ENCODE measurements at places on chromosomes 11 and 22.

- no peak for DNase-seq
Measured at GRCh38 chr11:94557992-94558391, 9.2 kb upstream of the PIWIL4 start.

DNA sequence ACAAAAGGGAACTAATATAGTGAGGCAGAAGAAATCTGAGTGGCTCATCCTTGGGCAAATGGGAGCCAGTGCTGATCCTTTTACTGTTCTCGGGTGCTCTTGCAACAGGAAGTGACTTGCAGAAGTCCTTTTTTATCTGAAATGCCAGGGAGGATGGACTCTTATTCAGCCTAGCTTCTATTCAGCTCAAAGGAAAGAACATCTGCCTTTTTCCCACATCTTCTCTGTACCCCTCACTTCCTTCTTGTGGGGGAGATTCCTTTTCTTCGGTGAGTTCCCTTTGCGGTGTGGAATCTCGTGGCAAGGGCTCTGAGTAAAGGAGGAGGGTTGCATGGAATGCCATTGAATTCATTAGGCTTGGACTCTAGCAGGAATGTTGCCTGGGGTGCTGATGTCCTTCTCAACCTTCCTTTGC is 76.2 kb downstream of the ZBTB16 start:
- no peak for DNase-seq

DNA sequence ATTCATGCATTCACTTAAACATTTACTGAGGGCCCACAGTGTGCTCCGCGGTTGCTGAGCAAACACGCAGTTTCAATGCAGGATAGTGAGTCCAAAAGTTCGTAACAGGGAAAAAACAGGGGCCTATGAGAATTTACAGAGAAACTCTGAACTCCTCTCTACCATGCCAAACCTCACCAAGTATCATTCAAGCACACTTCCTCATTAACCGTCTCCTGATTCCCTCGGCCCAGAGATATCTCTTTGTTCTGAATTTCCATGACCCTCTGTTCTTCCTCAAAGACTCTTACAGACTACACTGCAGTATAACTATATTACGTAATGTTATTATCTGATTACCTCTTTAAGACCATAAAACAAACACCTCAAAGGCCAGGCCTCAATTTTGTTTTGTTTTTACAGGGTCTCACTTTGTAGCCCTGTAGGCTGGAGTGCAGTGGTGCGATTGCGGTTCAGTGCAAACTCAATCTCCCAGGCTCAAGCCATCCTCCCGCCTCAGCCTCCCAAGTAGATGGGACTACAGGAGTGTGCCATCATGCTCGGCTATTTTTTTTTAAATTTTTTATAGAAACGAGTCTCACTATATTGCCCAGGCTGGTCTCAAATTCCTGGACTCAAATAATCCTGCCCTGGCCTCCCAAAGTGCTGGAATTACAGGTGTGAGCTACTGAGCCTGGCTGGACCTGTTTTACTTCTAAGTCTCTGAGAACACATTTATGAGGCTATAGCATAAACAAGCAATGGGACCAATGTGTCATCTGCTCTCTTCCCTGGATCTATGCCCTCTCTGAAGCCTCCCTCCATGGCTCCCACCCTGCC is 3.6 kb downstream of the HPS4 start:
- peak; percentile 41 for DNase-seq

DNA sequence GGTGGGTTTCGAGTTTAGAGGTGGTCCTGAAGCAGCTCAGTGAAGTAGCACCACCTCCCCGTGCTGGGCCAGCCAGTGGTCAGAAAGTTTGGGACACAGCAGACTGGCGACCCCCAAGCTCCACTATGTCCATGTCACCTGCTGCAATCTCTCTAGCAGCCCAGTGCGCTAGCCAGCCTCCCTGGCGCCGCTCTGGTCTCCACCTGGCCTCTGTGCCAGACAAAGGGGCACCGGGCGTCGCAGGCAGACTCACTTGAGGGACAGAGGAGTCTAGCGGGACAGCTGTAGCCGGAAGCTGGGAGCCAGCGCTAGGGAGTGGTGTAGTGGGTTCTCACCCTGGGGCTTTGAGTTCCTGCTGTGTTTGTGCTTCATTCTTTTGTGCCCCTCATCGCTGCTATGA is 25.5 kb downstream of the MYBPC3 start:
- DNase-seq: no peak

- no peak for DNase-seq
Measured at GRCh38 chr11:113906516-113906915, 1.9 kb downstream of the HTR3B start.

DNA sequence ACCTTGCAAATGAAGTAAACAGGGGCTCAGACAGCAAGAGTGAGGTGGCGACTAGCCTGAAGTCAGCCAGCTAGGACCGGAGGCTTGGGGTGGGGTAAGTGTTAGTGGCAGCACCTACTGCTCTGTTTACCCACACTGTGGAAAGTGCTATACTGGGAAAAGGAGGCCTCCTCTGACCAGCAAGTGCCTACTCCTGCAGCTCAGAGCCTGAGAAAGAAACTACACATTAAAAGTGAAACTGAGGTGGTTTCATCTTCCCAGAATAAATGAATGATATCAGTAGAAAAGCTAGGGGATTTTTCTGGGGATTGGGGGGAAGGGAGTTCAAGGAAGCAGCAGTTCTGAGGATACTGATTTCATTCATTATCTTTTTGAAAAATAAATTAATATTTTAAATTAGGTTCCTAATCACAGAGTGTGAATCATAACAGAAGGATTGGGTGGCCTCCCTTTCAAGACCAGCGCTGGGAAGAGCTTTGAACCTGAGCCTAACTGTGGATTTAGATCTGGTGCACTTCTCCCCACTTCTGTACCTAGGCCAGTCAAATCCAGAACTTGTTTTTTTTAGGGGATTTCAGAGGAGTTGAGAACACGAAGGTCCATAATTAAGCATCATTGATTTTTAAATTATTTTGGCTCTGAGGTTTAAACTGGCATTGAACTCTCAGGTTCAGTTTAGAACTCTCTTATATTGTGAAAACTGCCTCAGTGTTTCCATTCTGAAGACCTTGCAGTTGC is 48.1 kb upstream of the GRAMD1B start:
- no peak for DNase-seq

DNA sequence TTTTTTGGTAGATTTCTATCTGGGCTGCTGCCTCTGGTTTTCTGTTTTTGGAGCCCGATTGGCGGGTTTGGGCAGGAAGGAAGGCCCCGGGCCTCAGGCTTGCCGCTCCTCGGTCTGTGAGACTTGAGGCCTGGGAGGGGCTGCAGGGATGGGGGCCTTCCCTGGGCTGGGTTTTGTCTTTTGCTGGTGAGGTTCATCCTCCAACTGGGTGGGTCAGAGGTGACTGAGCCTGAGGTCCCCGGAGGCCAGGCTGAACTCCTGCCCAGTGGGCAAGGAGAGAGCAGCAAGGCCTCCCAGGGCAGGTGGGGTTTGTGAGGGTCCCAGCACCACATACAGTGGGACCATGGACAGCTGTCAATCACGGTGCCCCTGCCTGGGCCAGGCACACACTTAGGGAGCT is 15.0 kb downstream of the MPPED1 start:
- no peak for DNase-seq

- no peak for DNase-seq
Measured at GRCh38 chr22:28025866-28026575, 107.0 kb upstream of the PITPNB start.

DNA sequence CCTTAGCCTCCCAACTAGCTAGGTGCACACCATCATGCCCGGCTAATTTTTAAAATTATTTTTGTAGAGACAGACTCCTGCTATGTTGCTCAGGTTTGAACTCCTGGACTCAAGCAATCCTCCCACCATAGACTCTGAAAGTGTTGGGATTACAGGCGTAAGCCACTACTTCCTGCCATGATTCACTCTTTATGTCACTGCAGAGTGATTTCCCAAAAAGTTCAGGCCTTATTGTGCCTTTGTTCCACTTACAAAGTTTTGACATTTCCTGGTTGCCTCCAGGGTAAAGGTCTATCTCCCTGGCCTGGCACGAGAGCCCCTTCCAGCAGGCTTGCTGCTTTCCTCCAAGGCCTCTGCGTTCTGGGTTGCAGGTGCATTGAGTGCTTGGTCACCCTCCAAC is 44.6 kb upstream of the RIC3 start:
- DNase-seq: no peak

GRCh38 chr22:42932197-42932519 is 75.1 kb upstream of the ARFGAP3 start:
- DNase-seq: no peak
